Uterus (tissue), 4 donors: ENCODE measurements at places on chromosomes 11 and 22.

- peak; percentile 44 for DNase-seq
Observed at GRCh38 chr11:65719871-65720210, 757 bp downstream of the RNASEH2C start.

- DNase-seq = no peak
Observed at GRCh38 chr11:3659595-3660515, 11.3 kb downstream of the CHRNA10 start.

- no peak for DNase-seq
Observed at GRCh38 chr11:45948356-45948755, 25.9 kb downstream of the LARGE2 start.

DNA sequence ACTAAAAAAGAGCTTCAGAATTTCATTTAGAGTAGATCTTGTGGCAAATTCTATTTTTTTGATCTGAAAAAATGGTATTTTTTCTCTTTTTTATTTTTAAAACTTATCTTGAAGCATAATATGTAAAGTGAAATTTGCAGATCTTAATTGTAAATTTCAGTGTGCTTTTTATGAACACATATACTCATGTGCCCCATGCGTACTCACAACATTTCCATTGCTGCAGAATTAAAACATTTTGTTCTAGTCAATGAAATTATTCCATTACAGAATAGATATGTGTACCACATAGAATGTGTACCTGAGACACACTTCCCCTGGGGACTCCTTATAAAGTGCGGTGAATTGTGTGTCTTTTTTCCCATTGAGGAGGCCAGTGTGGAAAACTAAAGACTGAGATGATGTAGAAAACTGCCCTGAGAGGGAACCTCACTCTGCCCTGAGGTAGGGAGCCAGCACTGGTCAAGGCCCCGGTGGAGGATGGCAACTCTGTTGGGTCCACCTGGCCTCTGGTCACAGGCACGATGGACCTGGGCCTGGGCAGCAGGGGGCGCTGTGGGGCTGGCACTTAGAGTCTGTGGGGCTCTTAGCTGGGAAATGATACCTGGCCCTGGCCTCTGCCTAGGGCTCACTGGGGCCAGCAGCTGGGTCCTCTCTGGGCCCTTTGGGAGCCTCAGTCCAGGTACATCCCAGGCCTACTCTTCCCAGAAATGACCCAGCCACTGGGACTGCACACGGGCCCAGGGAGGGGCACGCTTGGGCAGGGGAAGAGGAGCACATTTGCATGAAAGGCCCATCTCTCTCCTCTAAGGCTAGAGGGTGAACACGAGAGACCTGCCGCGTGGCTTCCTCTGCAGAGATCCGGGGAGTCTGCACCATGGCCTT, 77.9 kb upstream of the TOP3B start:
- DNase-seq = peak; percentile 21

- DNase-seq = no peak
Observed at GRCh38 chr22:25716637-25717036, 25.4 kb upstream of the MYO18B start.

GRCh38 chr11:28153586-28153985, 45.4 kb downstream of the METTL15 start:
- no peak for DNase-seq

- DNase-seq = no peak
Observed at GRCh38 chr11:66115638-66116301, 45.7 kb downstream of the PACS1 start.

- peak; percentile 86 for DNase-seq
Observed at GRCh38 chr11:122505304-122506006, 150.1 kb upstream of the UBASH3B start.

- no peak for DNase-seq
Observed at GRCh38 chr11:7871056-7871455, 60.0 kb downstream of the OR10A6 start.

DNA sequence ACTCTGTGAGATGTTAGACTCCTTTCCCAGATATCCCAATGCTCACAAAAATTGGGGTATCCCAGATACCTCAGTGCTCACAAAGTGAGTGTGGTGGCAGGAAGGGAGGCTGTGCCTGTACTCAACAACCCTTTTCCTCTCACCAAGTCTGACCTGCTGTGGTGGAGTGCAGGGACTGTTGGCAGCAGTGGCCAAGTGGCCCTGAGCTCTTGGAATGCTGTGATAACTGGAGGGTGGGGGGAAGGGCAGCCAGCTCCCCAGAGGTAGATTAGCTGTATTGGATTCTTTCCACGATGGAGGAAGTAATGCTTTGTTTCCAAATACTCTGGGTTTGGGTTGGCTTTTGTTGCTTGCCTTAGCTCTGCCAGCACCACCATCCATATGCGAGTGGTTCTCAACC, 46.0 kb upstream of the OR9Q1 start:
- no peak for DNase-seq

GRCh38 chr11:94776351-94777321, 8.5 kb downstream of the AMOTL1 start:
- DNase-seq = peak; percentile 37

DNA sequence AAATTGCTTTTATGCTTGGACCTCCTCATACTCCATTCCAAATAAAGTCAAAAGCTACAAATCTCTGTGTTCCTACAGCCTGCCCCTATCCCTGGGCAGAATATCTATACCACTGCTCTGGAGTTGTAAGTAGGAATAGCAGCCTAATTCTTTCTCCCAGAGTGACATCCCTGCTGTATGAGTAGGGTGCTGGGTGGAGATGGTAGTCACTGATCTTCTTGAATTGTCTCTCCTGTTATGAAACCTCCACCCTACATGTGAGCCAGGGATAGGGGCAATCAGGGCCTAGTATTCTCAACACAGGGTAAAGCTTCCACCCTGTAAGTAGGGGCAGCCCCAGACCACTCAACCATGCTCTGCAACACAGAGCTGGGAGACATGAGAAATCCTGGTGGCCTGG, 19.8 kb downstream of the GALNT18 start:
- DNase-seq = no peak

- DNase-seq = no peak
Observed at GRCh38 chr11:13883042-13883441, 79.5 kb upstream of the SPON1 start.

- no peak for DNase-seq
Observed at GRCh38 chr11:99887481-99887880, 799.6 kb upstream of the ARHGAP42 start.

GRCh38 chr11:27452147-27452546, 20.4 kb downstream of the LGR4 start:
- DNase-seq = no peak

- DNase-seq = no peak
Observed at GRCh38 chr11:86037743-86038142, 31.1 kb downstream of the PICALM start.

DNA sequence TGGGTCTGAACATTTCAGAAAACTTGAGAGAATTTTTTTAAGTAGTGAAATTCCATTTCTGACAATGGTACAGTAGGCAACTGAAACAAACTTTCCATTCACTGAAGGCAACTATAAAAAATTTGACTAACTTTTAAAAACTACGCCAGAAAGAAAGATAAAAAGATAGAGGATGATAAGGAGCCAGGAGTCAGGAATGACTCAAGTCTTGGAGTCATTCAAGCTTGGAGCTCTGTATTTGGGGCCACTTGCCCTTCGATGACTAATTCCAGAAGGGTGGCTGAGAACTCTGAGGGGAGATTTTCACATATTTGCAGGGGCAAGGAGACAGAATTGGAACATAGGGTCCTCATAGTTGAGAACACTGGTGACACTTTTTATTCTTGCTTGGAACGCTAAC, 1083.2 kb upstream of the CNTN5 start:
- DNase-seq = no peak

GRCh38 chr11:64877390-64878222, 815 bp downstream of the EHD1 start:
- DNase-seq = no peak

DNA sequence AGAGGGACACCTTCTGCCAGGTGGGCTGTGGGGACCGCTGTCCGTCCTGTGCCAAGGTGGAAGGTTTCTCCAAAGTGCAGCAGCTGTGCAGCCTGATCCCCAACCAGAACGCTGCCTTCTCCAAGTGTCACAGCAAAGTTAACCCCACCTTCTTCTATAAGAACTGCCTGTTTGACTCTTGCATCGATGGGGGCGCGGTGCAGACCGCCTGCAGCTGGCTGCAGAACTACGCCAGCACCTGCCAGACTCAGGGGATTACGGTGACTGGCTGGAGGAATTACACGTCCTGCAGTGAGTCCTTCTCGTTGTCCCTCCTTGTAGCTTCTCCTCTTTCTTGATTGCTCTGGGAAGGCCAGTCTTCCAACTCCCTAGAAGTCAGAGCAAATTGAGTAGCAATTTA, 44.8 kb downstream of the TECTA start:
- DNase-seq = no peak

DNA sequence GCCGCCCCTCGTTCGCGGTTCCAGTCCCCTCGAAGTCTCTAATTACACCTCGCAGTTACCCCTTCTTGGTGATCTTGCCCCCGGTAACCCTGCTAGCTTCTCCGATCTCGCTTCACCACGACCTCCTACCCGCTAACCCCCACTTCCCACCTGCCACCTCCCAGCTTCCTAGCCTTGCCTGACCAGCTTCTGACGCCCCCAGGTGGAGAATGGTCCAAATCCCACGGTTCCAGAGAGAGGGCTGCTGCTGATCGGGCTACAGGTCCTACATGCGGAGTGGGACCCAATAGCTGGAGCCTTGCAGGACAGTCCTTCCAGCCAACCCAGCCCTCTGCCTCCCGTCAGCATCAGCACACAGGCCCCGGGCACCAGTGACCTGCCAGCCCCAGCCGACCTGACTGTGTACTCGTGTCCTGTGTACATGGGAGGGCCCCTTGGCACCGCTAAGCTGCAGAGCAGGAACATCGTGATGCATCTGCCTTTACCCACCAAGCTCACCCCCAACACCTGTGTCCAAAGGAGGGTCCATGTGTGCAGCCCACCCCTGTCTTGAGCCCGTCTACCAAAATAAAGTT, 31.9 kb downstream of the RRP8 start:
- DNase-seq = no peak

GRCh38 chr11:6027501-6027900, 3.1 kb downstream of the OR56A1 start:
- DNase-seq = no peak

DNA sequence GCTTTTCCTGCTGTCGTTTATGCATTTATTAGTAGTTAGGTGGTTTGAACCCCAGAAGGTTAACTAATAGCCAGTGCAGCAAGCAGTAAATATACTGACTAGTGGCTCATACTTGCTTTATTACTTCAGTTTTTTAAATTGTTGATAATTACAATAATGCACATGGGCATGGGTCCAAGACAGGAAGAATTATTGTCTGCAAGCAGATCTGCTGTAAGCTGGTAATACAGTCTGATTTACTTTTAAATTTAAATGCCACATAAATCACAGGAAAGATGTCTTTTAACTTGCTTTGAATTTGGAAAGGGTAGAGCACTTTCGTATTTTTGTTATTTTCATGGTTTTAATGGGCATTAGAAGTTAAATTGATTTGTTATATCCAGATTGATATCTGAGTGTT, 27.1 kb downstream of the APLP2 start:
- DNase-seq = no peak

GRCh38 chr11:102026217-102026616, 21.0 kb upstream of the CFAP300 start:
- no peak for DNase-seq

DNA sequence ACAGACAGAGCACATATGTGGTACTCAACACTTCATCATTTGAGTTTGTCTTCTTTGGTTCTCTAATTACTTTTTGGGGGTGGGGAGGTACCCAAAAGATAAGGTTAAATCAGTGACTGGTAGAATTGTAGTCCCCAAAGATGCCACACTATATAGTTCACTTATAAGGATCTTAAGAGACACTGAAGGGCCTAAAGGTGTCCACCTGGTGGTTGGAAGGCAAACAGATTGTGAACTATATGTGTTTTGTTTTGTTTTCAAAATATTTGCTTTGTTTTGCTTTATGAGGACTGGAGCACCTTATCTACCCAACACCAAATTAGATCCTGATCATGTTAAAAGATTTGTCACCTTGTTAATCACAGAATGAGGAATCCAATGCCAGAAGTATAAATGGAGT, 136.1 kb downstream of the DCDC1 start:
- DNase-seq = no peak

- DNase-seq = no peak
Observed at GRCh38 chr22:45179276-45180049, 15.7 kb downstream of the NUP50 start.

- no peak for DNase-seq
Observed at GRCh38 chr11:33490842-33491370, 209.7 kb downstream of the C11orf91 start.

DNA sequence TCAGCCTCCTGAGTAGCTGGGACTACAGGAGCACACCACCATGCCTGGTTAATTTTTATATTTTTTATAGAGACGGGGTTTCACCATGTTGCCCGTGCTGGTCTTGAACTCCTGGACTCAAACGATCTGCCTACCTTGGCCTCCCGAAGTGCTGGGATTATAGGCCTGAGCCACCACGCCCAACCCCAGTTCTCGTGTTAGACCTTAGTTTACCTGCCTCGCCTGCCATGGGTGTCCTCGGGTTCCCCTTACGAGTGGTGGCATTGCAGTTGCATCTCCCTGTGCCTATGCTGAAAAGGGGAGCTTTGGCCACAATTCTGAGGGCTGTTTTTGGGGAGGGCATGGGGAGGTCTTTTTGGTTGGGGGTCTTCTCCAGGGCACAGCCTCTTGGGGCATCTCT, 18.8 kb downstream of the TBC1D22A start:
- DNase-seq = no peak

- DNase-seq = no peak
Observed at GRCh38 chr22:24482575-24482974, 12.6 kb upstream of the UPB1 start.

DNA sequence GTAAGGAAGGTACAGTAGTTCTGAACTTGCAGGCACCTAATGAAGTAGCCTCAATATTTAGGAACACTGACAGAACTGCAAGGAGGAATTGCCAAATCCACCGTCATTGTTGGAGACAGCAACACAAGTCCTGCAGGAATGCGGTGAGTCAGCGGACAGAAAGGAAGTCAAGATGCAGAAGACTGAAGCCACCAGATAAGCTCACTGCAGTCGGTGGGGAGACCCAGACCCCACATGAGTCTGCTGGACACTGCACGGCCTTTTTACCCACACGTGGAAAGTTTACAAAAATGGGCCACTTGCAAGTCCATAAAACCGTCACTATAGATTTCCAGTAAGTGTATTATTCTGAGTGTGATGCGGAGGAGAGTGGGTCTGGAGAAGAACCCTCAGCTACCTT, 1471.6 kb downstream of the TBC1D22A start:
- DNase-seq = no peak

- no peak for DNase-seq
Observed at GRCh38 chr22:44196731-44197131, 16.0 kb downstream of the PARVG start.

GRCh38 chr22:22691055-22691454, 46.6 kb downstream of the GGTLC2 start:
- no peak for DNase-seq

DNA sequence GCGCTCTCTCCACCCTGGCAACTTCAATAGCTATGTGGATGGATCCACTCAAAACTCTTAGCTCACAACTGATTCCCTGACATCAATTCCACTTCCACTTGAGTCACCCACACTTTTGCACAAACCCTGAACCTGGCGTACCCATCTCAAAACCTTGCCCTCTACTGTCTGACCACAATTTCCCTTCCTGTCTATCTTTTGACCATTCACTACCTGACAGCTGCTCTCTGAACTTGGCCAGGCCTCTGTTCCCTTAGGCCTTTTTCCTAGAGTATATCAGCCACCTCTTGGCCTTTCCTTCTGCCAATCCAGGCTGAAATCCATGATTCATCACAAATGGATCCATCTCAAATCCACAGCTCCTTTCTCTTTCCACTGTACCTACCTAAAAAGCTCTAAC, 106.0 kb downstream of the RPL27A start:
- DNase-seq = no peak

- DNase-seq = no peak
Observed at GRCh38 chr22:18118345-18118915, 7.8 kb downstream of the TUBA8 start.
